Left colon (tissue), 2 donors: ENCODE measurements at places on chromosomes 5 and 9.

DNA sequence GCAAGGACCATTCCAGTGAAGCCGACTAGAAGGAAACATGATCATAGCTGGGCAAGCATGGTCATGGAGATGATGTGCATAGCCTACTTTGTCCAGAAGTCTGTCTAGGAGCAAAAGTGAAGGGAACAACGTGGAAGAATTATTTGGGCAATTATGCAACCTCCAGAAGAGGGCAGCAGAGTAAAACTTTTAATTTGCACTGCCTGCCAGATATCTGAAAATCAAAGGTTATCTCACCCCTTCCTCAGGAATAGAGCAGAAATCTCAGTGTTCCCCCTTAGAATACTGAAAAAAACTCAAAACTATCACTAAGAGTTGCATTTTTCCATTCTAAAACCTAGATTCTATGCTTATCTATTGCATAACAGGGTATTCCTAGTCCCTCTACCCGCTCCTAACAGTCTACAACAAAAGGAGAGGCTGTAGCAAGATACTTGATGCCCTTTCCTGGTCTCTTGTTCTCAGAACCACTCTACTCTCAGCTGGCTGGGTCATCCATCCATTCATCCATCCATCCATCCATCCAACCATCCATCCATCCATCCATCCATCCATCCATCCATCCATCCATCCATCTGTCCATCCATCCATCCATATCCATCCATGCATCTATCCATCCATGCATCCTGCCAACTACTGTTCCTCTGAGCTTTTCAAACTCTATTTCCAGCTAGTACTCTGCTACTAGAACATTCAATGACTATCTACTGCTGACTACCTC lies 8.4 kb upstream of the SETD9 start:
- no peak for DNase-seq

GRCh38 chr5:179344431-179345182 lies 654 bp downstream of the ADAMTS2 start:
- no peak for DNase-seq

- DNase-seq, result no peak
These were observed 26.3 kb upstream of the TENT4A start for GRCh38 chr5:6686915-6687409.

DNA sequence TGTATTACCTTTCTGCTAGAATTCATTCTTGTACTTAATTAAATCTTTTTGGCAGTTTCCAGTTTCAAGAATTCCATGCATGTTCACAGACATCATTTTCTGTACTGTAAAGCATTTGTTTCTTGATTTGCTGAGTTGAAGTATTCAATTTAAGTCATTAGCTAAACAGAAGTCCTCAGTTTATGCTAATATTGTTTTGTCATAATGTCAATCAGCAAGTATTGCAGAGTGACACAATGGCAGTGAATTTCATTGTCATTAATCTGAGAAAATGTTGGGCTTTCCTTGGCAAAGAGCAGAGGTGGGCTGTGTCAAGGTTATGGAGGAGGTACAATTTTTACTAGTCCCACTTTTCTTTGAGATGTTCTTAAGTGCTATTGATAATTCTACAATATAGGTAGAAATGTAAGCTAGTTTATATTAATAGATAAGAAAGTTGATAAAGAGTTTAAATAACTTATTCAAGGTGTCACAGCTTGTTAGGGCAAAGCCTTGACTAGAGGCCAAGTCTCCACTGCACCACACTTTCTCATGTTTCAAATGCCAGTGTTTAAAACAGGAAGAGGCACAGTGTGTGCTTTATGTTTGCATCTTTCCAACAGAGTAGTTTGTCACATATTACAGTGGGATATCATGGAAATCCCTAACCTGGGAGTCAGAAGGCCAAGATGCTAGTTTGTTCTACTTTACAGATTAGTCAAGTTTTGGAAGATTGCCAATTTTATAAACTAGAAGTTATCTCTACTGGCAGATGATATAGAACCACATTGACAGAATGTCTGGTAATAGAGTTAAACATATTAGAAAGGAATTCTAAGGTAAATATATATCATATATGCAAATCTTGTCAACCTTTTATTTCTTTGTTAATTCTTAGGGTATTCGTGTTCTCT lies 56.3 kb downstream of the SLF1 start:
- DNase-seq, result no peak

DNA sequence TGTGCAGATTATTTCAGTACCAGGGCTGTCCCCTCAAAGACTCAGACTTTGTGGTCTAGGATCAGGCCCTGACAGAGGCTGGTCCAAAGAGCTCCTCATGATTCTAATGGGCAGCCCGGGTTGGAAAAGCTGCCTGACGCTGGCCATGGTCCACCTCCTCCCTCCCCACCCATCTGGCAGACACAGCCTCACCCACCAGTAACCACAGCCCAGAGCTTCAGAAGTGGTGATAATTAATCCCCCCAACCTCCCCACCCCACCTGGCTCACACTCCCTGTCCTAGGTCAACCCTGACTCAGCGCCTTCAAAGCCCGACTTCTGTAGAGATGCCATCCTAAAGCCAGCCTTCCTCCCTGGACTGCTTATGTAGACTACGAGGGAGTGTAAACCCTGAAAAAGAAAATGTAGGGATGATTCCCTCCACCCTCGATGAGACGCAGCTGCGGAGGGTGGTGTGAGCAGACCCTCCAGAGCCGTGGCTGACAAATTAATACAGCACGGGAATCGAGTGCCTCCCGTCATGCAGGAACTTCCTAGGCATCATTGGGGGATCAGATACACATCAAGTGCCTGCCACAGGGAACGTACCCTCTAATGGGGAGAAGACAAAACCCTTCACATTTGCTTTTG lies 7.0 kb downstream of the UBE2QL1 start:
- no peak for DNase-seq

DNA sequence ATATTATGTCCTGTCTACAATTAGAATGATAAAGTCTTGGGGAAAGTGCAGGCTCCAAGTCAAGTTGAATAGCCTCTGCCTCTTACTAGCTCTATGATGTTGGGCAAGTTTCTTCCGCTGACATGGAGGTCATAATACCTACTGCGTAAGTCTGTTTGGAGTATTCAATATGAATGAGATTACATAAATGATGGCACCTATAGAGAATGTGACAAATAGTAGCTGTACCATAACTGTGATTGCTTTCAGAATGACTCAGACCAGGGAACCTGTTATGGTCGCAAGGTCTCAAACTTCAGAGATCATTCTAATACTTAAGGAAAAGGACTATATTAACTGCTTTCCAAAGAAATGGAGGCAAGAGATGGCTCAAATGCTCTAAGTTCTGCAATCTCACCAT lies 94.0 kb upstream of the ABCA1 start:
- DNase-seq, result no peak

- no peak for DNase-seq
These were observed 4.0 kb upstream of the VCAN start for GRCh38 chr5:83467371-83468035.

GRCh38 chr5:101534491-101535110 lies 631.5 kb upstream of the ST8SIA4 start:
- no peak for DNase-seq

DNA sequence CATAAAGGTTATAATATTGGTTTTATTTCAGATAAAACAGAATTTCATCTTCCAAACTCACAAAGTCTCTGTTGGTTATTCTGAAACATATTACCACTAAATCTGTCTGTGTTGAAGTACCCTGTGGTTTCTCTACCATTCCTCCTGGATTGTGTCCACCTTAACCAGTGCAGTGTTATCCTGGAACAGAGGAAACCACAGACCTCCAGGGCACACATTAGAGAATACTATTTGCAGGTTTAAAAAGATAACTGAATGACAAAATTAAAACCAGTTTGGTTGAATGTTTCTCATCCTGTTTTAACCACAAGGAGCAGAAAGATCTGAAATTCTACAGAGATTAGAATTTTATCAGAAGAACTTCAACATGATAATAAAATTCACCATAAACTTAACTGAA lies 251.8 kb downstream of the CWC27 start:
- DNase-seq, result no peak

DNA sequence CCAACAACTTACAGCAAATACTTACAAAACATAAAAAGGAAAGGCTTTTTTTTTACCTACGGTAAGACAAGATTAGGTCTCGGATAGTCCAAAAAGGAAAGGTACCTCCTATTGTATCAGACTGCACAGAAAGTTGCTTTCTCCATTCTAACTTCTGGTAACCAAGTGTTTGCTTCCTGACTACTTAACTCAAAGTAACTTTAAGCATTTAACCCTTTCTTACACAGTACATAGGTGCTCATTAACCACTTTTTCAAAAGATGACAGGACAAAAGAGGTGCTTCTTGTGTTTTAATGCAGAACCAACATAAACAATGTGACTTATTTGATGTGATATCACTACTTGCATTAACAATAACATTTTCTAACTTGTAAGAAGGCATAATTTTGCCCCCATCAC lies 23.1 kb downstream of the PWWP2A start:
- DNase-seq, result no peak

GRCh38 chr5:164306662-164307061 lies 801.2 kb downstream of the MAT2B start:
- DNase-seq, result no peak

GRCh38 chr5:33487236-33487635 lies 46.5 kb downstream of the TARS1 start:
- no peak for DNase-seq

DNA sequence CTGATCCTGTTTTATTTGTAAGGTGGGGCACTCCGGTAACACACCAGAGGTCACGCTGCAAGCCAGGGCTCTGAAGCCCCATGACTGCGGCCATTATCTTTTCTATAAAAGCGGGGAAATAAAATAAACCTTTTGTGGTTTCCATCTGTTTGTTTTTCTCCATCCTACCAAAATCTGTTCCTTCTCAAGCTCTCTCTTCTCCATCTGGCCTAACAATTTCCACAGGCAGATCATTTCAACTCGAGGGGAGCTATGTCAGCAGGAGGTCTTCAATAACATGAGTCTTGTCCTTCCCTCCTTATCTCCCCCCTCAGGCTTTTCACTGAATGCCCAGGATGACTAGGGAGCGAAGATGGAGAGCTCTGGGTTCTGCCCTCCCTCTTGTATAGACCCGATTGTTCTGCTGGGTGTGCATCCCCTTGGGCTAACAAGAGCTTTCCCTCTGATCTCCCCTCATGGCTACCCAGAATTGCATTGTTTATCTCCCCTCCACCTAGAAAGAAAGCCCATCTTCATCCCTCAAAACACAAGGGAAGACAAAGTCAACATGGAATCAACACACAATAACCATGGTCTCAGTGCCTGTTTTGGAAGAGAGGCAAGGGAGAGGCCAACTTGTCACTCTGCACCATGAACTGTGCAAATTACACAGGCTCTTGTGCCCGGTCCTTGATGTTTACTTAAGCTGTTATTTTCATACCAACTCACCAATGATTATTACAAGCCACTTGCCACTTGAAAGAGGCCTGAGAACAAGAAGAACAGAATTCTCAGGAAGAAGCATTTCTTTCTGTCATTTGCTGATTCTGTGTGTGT lies 187.8 kb downstream of the FANCC start:
- no peak for DNase-seq

DNA sequence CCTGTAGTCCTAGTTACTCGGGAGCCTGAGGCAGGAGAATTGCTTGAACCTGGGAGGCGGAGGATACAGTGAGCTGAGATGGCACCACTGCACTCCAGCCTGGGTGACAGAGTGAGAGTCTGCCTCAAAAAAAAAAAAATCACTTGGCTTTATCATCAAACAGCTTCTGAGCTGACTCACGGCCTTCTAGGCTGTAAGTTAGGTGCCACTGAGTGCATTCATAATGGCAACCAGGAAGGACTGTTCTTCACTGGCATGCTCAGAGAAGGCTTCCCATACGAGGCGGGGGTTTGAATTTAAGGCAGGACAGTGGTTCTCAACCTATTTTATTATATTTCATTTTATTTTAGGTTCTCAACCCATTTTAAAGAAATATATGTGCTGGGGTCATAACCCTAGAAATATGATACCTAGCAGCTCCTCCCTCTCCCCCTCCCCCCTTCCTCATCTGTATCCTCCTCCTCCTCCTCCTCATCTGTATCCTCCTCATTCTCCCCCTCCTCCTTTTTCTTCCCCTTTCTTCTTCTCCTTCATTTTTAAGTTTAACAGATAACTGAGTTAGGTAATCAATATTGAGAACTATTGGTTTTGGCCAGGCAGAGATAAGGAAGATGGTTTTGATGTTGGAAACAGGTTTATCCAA lies 19.0 kb upstream of the LHFPL2 start:
- no peak for DNase-seq

GRCh38 chr9:25427290-25427689 lies 251.0 kb downstream of the TUSC1 start:
- DNase-seq, result no peak

DNA sequence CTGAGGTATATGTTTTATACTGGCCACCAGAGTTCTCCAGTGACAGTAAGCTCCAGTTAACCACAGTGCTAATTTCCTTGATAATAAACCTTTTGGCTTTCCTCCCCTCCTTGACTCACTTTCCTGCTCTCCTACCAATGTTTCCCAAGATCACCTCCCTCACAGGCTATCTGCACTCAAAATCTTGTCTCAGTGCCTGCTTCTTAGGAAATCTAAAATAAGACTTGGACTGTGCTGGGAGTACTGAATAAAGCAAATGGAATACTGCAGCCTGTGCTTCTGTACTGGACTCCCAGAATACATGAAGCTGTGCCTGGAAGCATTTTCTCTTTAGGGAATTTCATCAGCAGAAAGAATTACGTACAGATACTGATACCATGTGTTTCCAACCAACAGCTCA lies 1.7 kb upstream of the DCP2 start:
- DNase-seq, result no peak

DNA sequence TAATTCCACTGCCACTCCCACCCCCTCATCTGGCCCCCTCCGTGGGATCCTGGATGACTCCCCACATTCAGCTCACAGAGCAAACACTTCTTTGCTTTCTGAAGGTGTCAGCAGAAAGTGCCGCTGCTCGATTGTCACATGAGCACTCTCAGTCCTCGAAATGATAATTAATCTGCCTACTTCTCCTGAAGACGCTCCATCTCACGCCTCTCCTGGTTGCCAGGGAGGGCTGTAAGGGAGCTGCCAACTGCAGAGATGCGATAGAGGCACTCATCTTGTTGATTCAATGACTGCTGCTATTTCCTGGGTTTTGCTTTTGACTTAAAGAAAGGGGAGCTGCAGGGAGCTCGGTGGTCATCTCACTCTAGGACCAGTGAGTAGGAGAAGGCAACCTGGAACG lies 206.5 kb downstream of the DAB2IP start:
- no peak for DNase-seq

- no peak for DNase-seq
These were observed 246.6 kb upstream of the CCNG1 start for GRCh38 chr5:163190784-163191183.

- no peak for DNase-seq
These were observed 211.5 kb upstream of the NREP start for GRCh38 chr5:111968459-111968858.

GRCh38 chr5:72177538-72177937 lies 70.3 kb downstream of the MAP1B start:
- no peak for DNase-seq

GRCh38 chr5:172971482-172971881 lies 12.1 kb upstream of the ATP6V0E1 start:
- DNase-seq, result no peak

GRCh38 chr9:695252-695651 lies 146.2 kb upstream of the DMRT1 start:
- no peak for DNase-seq

GRCh38 chr5:77139001-77139400 lies 51.9 kb upstream of the ZBED3 start:
- DNase-seq, result no peak

- DNase-seq, result no peak
These were observed 131.8 kb upstream of the FBN2 start for GRCh38 chr5:128669803-128670202.

- DNase-seq, result no peak
These were observed 84.9 kb downstream of the ZNF608 start for GRCh38 chr5:124661317-124662141.
